ENCODE measurements at places on chromosomes 4 and X.

- no peak for DNase-seq
Observed at GRCh38 chr4:8891646-8892555, 20.3 kb upstream of the HMX1 start.

- no peak for DNase-seq
Observed at GRCh38 chr4:181105487-181105886, 1137.7 kb upstream of the TENM3 start.

DNA sequence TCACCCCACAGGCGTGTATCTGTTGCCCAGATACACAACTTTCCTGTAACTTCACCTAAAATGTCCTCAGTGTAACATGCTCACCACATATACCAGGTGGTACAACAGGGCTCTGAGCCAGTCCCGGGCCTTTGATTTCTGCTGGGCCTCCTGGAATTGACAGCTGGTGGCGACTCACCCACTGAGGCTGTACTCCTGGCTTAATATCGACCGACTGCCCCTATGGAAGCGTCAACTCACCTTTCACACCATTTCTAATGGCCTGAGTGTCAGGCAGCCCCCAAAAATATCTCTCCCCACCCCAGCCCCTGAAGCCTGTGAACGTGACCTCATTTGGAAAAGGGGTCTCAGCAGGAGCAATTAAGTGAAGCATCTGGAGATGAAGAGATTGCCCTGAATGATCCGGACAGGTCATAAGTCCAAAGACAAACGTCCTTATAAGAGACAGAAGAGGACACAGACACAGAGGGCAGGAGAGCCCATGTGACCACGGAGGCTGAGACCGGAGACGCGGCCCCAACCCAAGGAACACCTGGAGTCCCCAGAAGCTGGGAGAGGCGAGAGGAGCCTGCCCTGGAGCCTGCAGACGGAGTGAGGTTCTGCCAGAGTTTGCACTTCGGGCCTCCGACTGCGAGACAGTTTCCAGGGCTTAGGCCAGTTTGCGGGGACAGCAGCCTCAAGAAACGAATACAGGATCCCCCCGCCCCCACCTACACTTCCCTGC, 12.6 kb upstream of the MXD4 start:
- no peak for DNase-seq

GRCh38 chr4:169940460-169940859, 85.7 kb downstream of the MFAP3L start:
- no peak for DNase-seq

DNA sequence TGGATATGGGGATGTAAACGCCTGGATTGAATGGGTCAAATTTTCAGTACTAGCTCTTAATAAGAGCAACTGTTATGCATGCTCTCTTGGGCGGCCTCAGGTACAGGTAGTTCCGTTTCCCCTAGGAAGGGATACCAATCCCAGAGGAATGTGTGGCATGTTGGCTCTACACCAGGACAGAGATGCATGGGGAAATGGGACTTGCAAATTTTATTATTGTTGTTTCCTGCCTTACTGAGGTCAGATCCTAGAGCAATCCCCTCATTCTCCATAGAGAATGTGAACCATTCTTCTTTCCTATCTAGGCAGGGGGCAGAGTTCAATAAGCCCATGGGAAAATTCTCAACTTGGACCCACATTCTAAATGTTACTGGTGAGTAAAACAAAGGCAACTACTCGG, 361.8 kb upstream of the FGF16 start:
- DNase-seq: no peak

GRCh38 chr4:163132469-163133218, 34.0 kb downstream of the NAF1 start:
- no peak for DNase-seq

- no peak for DNase-seq
Observed at GRCh38 chr4:169604903-169605331, 7.5 kb downstream of the NEK1 start.

DNA sequence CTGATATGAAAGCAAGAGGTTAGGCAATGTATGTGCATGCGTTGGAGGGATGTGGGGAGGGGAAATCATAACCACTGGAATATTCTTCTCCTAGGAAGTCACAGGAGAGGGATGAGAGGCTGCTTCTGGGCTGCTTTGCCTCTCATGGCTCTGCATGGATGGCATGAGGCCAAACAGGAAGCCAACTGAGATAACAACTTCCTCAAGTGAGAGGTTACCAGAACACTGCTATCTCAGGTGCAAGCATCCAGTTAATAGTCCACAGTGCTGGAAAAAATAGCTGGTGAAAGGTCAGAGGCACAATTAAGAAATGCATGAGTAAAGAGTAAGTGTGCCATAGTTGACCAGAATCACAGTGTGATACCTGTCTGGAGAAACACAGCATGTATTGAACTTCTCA, 113.3 kb downstream of the ELOVL6 start:
- no peak for DNase-seq

Measured in fibroblast of skin of left biceps (primary cell).